ENCODE measurements at places on chromosomes 11 and 22.

DNA sequence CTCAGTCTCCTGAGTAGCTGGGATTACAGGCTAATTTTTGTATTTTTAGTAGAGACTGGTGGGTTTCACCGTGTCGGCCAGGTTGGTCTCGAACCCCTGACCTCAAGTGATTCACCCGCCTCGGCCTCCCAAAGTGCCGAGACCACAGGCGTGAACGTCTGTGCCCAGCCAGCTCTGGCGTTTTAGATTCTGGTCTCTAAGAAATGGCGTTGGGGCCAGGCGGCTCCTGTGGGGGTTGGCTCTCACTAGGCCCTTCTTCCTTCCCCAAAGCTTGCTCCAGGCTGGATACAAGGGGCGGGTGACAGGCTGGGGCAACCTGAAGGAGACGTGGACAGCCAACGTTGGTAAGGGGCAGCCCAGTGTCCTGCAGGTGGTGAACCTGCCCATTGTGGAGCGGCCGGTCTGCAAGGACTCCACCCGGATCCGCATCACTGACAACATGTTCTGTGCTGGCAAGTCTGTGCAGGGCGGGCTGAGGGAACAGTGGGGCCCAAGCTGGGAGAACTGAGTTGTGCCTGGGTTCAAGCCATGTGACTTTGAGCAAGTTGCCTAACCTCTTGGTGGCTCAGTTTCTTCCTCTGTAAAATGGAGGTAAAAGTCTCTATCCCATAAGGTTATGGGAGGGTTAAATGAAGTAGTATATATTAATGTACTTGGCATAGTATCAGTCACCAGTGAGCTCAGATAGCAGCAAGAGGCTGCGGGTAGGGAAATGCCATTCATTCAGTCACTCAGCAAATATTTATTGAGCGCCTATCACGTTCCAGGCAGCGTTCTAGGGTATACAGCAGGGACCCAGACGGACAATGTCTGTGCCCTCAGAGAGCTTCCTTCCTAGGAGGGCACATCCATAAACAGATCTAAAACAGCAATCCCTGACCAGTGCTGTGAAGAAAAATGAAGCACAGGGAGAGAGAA, 10.4 kb downstream of the F2 start:
- no peak for DNase-seq

DNA sequence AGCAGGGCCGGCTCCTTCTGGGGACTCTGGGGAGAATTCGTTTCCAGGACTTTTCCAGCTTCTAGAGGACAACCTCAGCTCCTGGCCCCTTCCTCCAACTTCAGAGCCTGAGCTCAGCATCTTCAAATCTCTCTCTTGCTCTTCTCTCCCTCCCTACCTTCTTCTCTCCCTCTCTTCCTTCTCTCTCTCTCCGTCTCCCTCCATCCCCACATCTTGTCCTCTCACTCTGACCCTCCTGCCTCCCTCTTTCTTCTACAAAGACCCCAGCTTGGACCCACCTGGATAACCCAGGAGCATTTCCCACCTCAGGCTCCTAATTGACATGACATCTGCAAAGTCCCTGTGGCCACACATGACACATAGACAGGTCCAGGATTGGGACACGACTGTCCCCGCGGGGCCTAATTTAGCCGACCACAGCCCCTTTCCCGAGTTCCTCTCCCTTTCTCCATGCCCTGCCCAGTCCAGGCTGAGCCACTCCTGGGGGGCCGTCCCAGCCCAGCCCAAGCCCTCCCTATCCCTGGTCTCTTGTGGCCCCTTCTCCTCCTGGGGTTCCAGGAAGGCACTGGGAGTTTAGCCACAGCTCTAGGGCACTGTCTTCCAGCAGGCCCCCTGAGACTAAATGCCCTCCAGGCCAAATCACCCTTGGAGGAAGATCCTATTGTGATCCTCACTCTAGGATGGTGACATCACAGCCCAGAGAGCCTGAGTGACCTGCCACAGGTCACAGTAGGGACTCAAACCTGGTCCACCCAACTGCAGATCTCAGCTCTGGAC, 36.9 kb downstream of the IGLL5 start:
- DNase-seq: no peak

- DNase-seq: no peak
Measured at GRCh38 chr22:20038574-20038973, 17.7 kb downstream of the TANGO2 start.

DNA sequence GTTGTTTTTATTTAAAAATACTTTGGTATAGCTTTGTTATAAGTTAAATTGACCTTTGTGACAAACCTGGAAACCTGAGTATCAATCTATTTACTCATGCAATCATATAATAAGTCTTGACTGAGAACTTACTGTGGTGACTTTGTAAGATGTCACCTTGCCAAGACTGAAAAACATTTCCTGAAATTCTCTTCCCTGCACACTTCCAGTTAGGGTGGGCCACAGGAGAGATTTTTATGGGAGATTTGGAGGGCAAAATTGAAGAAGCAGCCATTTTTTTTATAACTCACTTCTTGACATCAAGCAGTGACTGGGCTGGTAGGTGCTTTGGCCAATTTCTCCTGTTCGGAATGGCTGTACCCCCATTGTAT, 31.4 kb upstream of the GLYAT start:
- DNase-seq: no peak

GRCh38 chr22:45008751-45009605, 827 bp downstream of the PHF21B start:
- DNase-seq: no peak

- no peak for DNase-seq
Measured at GRCh38 chr11:119747868-119748660, 19.1 kb upstream of the NECTIN1 start.

- no peak for DNase-seq
Measured at GRCh38 chr22:29617922-29618629, 14.6 kb downstream of the NF2 start.

DNA sequence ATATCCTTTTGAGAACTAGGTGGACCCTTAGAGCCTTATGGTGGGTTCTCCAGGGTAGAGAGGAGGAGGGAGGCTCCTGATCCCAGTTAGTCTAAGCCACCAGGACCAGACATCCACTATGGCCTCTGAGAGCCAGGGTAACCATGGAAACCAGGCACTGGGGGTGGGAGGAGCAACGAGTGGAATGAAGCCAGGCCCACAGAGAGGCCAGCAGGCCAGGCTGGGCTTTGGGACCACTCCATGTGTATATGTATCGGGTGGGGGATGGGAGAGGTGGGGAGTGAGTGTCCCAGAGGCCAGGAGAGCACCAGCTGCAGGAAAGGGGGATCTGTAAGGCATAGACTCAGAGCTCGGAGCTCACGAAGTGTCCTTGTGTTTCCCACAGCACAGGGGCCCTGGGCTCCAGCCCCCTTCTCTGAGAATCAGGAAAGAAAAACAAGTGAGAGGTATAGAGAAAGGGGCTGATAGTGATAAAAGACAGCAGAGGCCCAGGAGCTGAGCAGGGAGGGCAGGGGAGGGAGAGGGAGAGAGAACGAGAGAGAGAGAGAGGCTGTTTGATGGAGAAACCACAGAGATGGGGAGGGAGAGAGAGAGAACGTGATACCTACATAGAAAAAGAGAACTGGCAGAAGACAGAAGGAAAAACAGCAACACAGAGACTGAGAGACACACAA, 15.5 kb upstream of the TSPAN18 start:
- no peak for DNase-seq

DNA sequence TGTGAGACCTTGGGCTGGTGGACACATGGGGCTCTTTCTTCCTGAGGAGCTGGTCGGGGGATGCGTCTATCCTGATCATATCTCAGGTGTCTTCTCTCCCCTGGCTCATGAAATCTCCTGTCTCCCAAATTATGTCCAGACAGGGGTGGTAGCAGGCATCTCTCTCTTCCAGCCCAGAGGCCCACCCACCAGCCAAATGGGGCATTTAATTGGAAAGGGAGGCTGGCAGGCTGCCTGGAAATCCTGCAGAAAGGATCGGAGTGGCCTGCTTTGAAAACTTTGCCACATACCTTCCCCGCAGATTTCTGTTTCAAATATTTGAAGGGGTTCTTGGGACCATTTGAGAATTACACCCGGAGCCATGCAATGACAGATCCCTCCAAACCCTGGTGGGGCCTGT, 37.4 kb downstream of the SMIM38 start:
- no peak for DNase-seq

DNA sequence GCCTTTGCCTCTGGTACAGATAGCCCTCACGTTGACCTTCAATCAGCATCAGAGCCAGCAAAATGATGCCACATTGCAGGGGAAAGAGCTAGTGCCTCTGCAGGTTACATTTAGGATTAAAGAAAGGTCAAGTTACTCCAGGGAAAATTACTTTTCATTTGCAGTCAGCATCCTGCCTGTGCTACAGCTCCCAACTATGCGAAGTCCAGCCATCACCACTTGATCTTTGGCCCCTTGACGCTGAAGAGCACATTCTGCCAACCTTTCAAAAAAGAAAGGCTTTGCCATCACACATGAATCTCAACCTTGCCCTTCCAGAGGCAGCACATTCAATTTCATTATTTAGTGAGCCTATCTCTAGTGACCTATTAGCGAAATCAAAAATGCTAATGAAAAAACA, 11.3 kb downstream of the FJX1 start:
- no peak for DNase-seq

DNA sequence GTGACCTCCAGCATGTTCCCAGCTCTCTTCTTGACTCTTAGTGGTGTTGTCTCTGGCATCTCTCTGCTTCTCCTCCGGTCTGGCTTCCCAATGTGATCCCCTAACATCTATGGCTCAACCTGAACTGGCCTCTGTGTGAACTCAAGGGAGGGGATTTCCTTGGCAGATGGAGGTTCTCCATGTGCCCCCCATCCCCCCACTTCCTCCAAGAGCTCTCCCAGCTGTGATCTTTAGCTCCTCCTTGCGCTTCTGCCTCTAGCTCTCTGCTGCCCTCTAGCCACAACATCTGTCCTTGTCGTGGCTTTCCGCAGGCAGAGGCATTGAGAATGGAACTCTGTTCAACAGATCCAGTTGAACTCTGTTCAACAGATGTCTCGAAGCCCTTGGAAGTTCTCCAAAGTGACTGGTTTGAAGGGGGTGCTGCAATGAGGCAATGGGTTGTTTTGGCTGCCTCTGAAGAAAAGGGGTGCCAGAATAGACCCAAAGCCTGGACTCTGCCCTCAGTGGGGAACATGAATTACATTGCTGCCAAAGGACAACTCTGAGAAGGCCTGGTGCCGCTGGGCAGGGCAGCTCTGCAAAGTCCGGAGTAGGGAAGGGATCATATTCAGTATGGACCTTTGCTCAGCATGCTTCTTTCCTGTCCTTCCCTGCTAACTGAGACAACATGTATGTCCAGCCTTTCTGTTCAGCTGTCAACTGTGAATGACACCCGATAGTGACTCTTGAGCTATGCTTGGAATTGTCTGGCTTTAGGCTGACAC, 61.9 kb downstream of the ADM start:
- DNase-seq: peak; percentile 57

DNA sequence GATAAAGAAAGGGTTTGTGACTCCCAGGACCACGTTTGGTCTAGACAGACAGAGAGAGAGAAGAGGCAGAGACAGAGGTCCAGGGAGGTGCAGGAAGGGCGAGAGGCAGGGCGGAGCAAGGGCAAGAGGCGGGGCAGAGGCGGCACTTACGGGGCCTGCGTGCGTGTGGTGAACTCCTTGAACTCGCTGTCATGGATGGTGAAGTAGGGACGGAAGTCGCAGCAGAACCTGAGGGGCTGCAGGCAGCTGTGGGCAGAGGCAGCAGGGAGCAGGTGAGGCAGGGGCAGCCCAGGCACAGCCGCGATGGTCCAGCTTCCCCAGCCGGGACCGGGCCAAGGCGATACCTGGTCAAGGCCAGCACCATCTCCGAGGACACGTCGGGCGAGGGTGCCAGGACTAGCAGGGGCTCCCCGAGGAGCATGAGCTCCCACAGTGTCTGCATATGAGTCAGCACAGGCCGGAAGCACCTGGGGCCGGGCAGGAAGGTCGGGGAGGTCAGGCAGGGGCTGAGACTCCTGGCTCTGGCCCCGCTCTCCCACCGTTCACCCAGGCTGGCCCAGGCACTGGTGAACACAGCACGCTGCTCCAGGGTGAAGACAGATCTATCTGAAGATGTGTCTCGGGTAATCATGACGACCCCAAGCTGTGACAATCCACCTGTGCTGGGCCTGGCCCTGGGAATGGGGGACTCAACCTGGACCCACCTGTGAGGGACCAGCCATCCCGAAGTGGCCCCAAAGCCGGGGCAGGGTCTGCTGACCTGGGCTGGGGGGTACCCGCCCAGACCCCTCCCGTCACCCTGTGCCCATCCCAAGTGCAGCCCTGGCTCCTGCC, 7.2 kb upstream of the PLXNB2 start:
- DNase-seq: peak; percentile 64

- DNase-seq: peak; percentile 54
Measured at GRCh38 chr22:19679522-19680101, 34.7 kb upstream of the SEPTIN5 start.

GRCh38 chr11:111172321-111172862, 73.1 kb upstream of the POU2AF2 start:
- DNase-seq: no peak

DNA sequence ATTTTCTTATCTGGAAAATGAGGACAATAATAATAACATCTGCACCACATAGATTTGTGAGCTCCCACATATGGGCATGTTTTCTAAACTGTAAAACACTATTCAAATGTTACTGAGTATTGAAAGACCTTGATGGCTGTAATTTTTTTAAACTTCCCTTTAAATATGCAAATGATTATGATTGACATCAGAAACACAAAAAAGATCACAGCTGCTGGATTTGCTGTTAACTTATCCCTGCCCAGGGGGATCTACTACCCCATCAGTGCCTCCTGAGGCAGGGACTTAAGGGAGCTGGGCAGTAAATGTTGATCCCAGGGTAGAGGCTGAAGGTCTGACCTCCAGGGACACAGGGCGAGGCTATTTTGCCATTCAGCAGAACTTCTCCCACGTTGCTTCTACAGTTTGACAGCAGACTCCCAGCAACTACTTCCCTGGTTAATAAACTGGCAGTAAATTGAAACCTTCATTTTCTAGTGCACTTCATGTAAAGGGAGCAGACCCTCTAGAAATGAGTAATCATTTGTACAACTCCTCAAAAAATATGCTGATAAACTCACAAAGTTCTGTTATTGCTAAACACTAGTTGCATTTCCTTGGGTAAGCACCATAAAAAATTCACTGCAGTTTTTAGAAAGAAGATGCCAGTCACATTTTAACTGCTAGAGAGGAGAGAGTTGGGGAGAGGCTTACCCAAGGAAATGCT, 20.3 kb downstream of the TMPRSS5 start:
- DNase-seq: no peak

DNA sequence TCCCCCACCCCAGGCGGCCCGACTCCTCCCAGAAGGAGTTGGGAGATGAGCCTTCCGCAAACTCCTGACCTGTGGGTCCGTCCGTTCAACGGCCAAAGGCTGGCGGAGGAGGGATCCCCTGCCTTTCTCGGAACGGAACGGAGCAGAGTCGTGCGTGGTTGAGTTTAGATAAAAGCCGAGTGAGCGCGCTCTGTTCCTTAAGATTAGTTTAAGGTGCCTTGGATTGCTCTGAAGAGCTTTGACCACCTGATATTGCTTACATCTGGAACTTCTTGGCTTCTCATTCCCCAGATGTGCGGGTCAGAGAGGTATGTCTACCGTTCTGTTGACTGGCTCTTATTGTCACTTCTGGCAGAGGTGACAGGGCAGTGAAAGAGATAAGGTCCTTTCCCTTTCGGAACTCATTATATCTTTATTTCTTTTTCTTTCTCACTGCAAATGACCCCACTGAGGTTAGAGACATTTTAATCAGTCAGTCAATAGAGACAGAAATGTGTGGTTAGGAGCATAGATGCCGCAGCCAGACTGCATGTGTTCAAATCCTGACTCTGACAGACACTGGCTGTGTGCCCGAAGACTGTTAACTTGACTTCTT, at the start of gene TRIM6:
TSS of gene TRIM6 (plus strand) at position 31 of the 595 bp plus-strand sequence. CDS start at position 292, 261 bp downstream.
- DNase-seq: no peak

- DNase-seq: no peak
Measured at GRCh38 chr11:12316432-12316831, 60.9 kb upstream of the PARVA start.

Data from naive thymus-derived CD4-positive, alpha-beta T cell (primary cell).